ENCODE measurements at places on chromosomes 16 and 17.

GRCh38 chr17:29619251-29619650 lies 3.5 kb downstream of the CORO6 start:
- DNase-seq, result peak; percentile 65

- DNase-seq, result no peak
These were observed 5.0 kb downstream of the ARHGEF15 start for GRCh38 chr17:8314797-8315763.

DNA sequence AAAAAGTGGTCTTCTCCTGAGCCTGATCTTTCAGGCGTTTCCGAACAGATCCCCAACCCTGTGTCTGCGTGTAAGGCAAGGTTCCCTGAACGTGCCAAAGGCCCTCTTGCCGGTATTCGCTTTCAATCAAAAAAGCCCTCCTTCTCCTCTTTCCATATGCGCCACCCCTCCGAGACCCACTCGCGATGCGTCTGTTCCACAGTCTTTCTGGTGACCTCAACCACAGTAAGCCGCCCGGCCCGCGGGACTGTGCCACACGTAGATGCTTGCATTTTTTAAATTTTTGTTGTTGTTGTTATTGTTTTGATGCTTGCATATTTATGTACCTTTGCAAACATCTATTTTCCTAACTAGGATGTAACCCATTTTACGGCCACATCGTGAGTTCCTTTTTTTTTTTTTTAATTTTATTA lies 607 bp upstream of the PRPSAP1 start:
- DNase-seq, result no peak

DNA sequence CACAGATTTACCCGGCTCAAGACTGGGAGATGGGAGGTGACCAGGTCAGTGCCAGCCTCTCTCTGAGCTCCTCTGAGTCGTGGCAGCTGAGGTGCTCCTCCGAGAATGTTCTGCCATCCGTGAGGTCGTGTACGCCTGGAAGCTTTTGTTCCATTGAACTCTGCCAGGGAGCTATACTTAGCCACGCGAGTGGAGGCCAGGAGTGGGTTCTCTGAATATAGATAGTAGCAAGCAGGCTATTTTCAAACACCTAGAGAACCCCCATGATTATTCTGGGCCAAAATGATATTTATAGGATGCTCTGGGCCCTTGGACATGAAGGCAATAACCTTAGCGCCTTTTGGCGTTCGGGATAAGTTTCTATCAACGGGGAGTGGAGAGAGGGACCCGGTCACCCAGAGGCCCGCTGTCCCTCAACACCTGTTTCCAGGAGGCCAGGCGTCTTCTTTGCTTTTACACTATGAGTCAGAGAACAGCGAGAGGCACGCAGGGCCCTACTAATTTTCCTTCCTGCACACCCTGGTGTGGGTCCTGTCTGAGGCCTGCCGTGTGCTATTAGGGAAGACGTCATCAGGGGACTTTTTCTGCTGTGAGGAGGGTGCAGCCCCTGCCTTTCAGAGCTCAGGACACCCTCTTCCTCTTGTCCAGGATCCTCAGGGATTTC lies 11.0 kb upstream of the MVD start:
- DNase-seq, result no peak

GRCh38 chr16:56275076-56275475 lies 83.8 kb downstream of the GNAO1 start:
- DNase-seq, result no peak
